ENCODE measurements at places on chromosomes 3 and 15.

GRCh38 chr3:114417675-114418074 is 123.8 kb downstream of the TIGIT start:
- DNase-seq, result no peak

- no peak for DNase-seq
Measured at GRCh38 chr3:118080889-118081288, 953.8 kb downstream of the IGSF11 start.

GRCh38 chr15:31266712-31267111 is 59.9 kb upstream of the KLF13 start:
- no peak for DNase-seq

GRCh38 chr3:100536093-100536492 is 43.7 kb downstream of the TMEM45A start:
- no peak for DNase-seq

Measured in activated CD4-positive, alpha-beta T cell treated with anti-CD3 and anti-CD28 coated beads, Interleukin-10, Interleukin-2, amounts not matched to agents 100 ng/mL and 50 ng/mL, durations not matched to agents 16 hours and 8 hours (primary cell).